Activated T-helper 1 cell treated with Interleukin-2 at 50 U/mL for 16 hours (primary cell): ENCODE measurements at places on chromosomes 7 and 10.

- DNase-seq, result no peak
Observed at GRCh38 chr10:4588824-4589223, 237.2 kb upstream of the AKR1E2 start.

GRCh38 chr10:21494191-21495001 is 31.1 kb downstream of the SKIDA1 start:
- no peak for DNase-seq

- no peak for DNase-seq
Observed at GRCh38 chr7:2399848-2400587, 3.4 kb upstream of the CHST12 start.

DNA sequence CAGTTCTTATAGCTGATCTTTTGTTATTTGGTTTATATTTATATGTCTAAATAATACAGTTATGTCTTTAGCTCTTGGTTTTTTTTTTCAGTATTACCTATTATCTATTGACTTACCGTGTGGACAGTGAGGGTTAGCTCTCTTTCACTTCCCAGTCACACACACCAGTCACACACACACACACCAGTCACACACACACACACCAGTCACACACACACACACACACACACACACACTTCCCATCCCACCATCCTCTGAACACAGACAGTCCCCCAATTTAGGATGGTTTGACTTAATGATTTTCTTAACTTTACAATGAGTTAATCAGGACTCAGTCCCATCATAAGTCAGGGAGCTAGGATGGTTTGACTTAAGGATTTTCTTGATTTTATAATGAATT is 18.9 kb upstream of the AGFG2 start:
- DNase-seq, result no peak

DNA sequence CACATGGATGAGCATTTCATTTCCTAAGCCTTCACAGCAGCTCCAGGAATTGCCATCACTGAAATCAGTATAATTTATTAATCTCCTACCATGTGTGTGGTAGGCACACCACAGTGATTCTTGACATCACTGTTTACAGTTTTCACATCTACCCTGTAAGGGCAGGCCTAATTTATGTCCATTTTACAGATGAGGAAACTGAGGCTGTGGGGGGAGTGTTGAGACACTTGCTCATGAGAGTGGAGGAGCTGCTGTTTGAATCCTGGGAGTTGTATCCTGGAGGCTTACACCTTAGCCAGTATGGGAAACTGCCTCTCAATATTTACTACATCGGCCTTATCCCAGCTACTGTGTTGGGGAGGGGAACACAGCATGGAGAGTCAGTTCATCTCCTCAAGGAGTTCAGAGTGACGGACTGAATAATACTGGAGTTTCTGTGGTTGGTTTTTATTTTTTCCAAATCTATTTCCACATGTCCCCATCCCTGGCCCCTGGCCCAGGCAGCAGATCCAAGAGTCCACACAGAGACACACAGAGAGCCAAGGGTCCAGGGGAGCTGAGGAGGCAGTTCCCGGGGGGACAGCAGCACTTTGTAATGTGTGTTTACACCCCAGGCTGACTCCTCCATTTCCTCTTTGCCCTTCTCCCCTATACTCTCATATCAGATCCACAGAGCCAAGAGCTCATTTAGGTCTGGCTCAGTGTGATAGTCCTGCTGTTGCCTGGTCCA is 13.2 kb downstream of the UBTD1 start:
- DNase-seq, result no peak

DNA sequence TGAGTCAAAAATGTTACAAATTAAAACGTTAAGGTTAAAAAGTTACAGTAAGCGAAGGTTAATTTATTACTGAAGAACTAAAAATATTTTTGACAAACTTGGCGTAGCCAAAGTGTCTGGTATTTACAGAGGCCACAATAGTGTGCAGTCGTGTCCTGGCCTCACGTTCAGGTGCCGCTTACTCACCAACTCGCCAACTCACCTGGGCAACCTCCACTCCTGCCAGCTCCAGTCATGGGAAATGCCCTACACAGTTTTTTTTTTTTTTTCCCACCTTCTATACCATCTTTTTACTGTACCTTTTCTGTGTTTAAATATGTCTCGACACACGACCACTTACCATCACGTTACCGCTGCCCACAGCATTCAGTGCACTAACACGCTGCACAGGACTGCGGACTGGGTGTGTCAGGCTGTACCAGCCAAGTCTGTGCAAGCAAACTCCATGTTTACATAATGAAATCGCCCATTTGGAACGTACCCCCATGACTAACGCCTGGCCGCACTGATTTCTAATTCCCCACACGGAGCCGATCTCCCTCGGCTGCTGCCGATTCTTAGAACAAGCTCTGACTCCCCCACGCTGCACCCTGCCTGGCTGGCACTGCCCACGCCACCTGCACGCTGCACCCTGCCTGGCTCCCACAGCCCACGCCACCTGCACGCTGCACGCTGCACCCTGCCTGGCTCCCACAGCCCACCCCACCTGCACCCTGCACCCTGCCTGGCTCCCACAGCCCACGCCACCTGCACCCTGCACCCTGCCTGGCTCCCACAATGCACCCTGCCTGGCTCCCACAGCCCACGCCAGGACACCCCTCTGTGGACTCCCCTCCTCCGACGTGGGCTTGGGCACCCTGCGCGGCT is 203.1 kb downstream of the ZMYND11 start:
- DNase-seq, result no peak

DNA sequence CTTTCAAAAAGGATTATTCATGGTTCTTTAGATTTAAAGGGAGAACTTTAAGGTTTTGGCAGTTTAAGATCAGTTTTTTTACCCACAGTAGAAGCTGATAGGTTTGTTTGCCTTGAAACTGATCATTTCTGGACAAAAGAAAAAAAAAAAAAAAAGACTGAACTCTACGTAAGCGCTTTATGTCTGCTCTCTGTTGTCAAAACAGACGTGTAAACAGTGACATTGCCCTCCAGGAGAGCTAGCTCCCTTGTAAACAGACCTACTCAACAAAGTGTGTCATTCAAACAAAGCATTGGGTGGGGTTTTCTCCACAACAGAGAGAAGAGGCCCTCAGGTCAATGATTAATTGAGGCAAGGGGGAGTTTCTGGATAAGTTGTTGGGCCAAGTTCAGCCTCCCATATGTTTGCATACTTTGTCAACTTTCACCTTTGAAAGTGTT is 568.1 kb upstream of the LRRN3 start:
- no peak for DNase-seq
